Fibroblast of pulmonary artery (primary cell): ENCODE measurements at places on chromosomes 4 and X.

DNA sequence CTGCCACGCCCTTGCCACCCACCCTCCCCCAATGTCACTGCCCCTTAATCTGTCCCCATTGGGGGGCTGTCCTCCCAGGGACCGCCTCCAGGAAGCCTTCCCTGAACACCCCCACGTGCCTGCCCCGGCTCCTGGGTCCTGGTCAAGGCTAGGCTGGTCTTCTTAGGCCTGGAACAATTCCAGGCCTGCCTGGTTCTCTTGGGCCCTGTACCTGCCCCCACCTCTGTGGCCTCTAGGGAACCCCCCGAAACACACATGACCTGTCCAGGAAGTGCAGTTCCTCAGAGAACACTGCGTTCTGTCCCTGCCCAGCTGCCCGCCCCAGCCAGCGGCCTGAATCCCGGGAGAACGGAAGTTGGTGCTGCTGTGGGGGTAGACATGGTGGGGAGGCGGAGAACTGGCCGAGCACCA, 5.1 kb downstream of the MXD4 start:
- DNase-seq, result peak; percentile 35

DNA sequence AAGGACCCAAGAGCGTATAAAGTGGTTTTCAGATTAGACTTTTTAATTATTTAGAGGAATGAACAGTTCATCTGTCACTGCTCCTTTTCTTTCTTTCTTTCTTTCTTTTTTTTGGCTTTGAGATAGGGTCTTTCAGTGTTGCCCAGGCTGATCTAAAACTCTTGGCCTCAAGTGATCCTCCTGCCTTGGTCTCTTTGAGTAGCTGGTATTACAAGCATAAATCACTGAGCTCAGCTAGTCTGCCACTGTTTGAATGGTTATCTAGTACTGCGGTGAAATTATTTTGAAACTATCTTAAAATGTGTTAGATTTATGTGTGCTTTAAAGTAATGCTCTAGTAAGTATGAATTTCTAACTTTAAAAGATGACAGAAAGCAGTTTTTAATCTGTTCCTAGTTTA, 6.5 kb upstream of the FRYL start:
- no peak for DNase-seq

DNA sequence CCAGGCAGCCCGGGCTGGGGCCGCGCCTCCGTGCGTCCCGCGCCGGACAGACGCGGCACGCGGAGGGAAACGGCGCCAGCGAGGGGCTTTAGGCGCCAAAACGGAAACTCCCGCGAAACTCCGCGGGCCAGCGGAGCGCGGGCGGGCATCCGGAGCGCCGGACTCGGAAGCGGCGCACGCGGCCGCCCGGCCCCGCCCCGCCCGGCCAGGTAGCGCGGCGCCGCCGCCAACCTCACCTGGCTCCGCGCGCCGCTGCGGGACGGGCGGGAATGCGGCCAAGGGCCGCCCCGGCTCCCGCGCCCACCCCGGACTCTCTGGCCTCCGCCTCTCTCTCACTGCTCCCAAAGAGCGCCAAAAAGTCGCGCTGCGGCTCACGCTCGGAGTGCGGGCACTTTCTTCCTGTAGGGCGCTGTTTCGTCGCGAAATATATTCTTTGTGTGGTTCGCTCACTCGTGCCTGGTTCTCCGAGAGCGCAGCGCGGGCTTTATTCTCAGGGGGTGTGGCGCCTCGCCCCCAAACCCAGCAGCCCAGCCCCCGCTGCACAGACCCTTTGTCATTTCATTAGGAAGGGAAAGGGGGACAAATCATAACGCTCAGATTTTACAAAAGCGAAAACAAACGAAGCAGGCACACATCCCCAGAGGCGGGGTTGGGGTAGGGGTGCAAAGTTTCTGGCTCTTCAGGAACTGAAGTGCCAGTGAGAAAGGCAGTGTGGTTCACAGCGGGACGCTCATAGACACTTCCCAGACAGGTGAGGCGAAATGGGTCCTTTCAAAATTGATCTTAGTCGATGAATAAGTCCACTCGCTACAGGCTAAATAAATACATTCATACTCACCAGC, 961 bp upstream of the MBNL3 start:
- DNase-seq, result peak; percentile 7

DNA sequence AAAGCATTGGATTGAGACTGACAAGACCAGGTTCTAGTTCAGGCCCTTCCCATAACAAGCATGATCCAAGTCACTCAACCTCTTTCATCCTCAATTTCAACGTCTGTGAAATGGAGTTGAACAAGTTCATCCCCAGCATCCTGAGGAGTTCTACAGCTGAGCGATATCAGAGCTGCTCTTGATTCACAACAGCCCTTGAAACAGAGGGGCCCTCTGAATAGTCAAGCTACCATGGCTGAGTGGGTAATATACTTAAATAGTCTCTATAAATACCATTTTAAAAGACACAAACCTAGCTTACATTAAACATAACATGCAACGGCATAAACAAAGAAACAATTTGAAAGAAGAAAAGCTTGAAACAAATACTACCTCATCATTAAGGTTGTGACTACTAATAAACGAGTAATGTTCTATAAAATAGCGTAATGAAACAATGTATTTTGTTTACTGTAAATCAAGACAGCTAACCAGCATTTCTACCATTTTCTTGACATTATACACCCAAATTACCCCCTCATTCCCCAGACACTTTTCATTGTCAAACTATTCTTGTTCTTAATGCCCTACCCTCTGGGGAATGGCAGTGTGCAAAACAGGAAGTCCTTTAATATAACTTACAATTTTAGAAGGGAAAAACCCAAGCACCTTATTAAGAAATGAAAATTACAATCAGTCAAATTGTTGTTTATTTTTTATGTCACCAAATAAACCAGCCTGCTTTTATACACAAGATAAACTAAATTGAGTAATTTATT, 202.3 kb downstream of the PARM1 start:
- no peak for DNase-seq

- DNase-seq, result peak; percentile 46
Observed at GRCh38 chr4:72569719-72570235, 756 bp upstream of the ADAMTS3 start.

- no peak for DNase-seq
Observed at GRCh38 chrX:25527596-25527995, 511.8 kb upstream of the ARX start.

- no peak for DNase-seq
Observed at GRCh38 chr4:109864134-109864533, 16.2 kb downstream of the LRIT3 start.

DNA sequence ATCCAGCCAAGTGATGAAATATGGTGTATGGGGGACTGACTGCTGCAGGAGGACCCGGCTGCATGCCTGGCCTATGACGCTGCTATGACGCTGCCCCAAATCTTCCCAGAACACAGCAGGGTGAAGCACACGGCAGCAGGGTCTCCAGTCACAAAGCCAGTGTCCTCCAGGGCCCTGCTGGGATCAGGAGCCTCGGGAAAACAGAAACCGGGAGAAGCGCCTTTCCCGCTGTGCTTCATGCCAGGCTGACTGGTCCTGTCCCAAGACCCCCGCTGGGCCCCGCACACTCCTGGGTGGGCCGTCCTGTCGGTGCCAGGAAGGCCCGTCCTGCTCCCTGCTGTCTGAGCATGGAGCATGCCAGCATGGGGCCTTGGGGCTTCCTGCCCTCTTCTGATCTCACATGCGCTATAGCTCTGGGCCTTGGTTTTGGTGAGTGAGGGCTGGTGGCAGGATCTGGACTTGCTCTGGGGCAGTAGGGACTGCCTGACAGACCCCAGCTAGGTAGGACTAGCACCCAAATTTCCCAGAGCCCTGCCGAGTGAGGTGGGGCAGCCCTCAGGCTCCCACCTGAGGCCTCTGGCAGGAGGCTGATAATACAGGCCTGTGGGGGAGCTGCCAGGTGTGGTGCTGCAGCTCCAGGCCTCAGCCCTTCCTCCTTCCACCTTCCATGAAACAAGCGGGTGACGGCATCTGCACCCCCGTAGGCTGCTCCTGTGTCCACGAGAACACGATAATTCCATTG, 64.0 kb downstream of the ACOX3 start:
- peak; percentile 14 for DNase-seq

DNA sequence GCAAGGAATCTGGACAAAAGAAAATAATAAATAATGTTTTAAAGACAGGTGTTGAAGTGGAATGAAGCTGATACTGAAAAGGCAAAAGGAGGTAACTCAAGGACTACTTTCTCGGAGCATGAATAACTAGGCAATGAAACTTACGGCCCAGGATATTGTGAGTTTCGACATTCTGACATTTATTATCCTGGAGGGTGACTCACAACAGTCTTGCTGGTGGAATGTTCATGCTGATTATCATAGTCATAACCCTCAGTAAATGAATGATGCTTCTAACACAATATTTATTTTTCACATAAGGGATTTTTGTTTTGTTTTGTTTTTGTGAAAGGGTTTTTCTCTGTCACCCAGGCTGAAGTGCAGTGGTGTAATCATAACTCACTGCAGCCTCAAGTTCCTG, 147.0 kb upstream of the HPGD start:
- DNase-seq, result peak; percentile 90

DNA sequence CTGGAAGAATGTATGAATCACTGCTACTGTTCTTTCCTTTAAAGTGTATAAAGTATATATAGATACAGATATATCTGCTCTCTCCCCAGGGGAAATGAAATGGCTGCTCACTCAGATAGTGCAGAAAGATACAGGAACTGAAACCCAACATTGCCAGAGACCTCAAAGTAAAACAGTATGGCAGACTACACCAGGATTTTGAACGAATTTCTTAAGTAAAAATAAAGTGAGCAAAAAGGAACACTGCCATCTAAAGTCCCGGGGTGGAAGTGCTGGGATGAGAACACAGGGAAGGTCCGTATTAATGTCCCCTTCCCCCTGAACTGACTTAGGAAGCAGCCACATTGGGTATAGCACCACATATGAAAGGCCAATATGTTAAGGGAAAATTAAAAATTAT, 93.4 kb downstream of the TMA16 start:
- no peak for DNase-seq

DNA sequence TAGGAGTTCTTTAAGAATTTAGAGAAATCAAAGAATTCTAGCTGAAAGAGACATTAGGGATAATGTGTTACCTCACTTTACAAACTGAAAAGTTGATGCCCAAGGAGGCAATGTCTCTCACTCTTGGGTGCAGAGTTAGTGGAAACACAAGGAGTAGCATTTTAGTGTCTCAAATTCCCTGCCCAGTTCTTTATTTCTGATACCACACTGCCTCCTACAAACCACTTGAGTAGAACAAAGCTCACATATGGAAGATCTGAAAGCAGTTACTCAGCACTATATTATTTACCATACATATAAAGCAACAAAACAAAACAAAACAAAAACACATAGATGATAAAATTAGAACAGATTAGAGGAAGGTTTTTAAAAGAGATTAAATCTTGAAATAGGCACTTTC, 124.2 kb downstream of the REELD1 start:
- peak; percentile 47 for DNase-seq

DNA sequence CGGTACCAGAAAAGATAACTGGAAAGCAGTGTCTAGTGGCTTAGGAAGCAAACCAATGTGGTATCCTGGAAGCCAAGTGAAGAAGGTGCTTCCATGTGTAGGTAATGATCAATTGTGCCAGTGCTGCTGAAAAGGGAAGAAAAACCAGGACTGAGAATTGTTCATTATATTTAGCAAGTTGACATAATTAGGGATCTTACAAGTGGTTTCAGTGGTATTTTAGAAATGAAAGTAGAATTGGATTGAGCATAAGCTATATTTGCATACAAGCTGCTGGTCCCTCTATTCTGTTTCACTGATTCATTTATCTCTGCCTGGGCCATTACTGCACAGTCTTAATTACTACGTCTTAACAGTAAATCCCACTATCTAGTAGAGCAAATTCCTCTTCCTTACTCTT, 32.3 kb downstream of the PRDM8 start:
- DNase-seq, result no peak

GRCh38 chrX:5145957-5146356, 1082.7 kb downstream of the NLGN4X start:
- DNase-seq, result no peak

DNA sequence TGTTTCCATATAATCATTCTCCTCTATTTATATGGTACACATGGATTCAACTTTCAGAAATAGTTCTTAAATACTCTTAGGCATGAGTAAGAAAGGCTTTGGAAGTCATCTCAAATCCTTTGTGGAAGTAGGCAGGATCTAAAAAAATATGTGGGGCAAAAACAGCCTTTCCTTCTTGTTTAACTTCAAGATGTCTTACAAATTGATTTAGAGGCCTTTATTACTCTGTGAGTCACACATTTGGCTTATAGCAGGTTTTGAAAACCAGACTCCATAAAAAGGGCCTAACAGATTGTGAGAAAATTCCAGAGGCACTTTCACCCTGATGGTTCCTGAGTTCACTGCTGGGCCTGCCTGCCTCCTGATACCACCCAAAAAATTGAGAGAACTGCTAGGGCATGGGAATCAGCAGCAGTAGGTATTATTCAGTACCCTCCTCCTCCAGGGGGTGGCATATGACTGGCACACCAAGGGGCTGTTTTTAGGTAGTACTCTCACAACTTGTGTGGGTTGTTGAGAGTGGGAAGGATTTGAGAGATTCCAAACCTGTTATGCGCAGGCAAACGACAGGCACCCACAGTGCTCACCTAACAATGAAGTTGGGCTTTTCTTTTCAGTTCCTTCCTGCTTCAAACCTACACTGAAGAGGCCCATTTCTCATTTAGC, 162.7 kb upstream of the MBNL3 start:
- no peak for DNase-seq
